ENCODE measurements at places on chromosomes 6 and 20.

DNA sequence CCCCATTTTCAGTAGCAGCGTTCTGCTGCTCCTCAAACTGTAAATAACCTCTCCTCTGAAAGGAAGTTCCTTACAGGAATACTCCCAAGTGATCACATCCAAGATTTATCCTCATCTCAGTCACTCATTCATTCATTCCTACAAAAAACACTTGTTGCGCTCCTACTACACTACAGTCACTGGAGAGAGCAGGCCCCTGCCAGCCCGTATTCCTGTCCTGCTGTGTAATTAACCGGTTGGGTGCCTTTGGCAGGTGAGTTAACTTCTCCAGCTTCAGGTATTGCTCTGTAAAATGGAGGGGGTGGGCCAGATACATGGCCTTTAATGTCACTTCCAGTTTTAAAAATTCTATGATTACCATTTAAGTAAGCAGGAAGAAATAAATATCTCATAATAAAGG lies 15.0 kb upstream of the ZBTB24 start:
- DNase-seq = no peak

- DNase-seq = peak; percentile 50
Observed at GRCh38 chr20:62143957-62144825, 622 bp downstream of the SS18L1 start.

DNA sequence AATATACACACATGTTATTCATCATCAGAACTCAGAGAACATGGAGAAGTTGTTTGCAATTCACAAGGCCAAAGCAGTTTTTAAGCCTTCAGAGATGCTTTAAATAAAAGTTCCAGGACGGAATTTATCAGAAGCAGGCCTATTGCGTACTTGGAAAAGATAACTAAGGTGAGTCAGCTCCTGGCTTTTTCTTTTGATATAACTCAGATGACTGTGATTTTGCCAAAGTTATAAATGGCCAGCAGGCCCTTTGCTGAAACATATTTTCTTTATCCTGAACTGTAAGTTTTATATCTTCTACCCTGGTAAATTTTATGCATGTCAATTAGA lies 55.0 kb upstream of the PLCB1 start:
- no peak for DNase-seq

DNA sequence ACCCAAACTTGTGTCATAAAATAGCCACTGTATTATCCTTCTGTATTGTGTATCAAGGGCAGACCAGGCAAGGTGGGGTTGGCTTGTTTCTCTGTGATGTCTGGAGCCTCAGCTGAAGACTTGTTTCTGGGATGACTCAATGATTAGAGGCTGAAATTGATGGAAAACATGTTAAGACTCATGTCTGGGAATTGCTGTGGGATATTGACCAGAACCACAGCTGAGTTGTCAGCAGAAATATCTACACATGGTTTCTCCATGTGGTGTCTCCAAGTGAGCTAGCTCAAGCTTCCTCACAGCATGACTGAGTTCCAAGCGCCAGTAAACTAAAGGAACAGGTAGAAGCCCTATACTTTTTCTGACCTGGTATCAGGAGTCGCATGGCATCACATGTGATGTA lies 128.5 kb upstream of the SYNDIG1 start:
- DNase-seq = no peak

GRCh38 chr6:25694366-25694765 lies 42.4 kb downstream of the SCGN start:
- DNase-seq = no peak

- DNase-seq = no peak
Observed at GRCh38 chr20:56463428-56463827, 5.0 kb upstream of the RTF2 start.

DNA sequence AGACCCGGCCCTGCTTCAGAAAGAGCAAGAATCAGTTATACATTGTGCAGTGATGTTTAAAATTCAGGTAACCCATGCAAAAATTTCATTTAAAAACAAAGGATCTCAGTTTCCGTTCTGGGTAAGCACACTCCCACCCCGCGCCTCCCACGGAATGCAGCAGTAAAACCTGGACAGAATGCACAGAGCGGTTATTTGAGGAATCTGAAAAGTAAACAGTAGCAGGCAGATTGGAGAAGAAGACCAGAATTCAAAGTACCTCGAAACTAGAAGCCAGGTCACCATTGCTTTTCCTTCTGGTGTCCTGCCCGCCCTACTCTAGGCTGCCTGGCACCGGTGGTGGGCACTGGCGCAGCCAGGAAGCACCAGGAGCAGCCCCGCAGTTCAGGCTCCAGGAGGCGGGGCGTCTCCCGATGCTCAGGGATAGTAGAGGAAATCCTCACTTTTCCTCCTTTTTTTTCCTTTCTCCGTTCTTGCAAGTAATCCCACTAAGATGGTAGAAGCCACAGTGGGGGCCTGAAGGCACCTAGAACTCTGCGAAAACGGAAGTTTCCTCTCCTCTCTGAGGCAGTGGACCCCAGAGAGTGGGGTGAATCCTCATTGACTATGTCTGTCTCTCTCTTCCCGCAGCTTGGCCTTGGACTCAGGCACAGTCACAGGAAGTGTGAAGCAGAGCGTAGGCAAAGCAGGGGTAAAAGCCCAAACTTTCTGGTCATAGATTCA lies 28.3 kb downstream of the METTL24 start:
- DNase-seq = no peak

- peak; percentile 75 for DNase-seq
Observed at GRCh38 chr6:138105880-138106664, 1.1 kb downstream of the PERP start.

DNA sequence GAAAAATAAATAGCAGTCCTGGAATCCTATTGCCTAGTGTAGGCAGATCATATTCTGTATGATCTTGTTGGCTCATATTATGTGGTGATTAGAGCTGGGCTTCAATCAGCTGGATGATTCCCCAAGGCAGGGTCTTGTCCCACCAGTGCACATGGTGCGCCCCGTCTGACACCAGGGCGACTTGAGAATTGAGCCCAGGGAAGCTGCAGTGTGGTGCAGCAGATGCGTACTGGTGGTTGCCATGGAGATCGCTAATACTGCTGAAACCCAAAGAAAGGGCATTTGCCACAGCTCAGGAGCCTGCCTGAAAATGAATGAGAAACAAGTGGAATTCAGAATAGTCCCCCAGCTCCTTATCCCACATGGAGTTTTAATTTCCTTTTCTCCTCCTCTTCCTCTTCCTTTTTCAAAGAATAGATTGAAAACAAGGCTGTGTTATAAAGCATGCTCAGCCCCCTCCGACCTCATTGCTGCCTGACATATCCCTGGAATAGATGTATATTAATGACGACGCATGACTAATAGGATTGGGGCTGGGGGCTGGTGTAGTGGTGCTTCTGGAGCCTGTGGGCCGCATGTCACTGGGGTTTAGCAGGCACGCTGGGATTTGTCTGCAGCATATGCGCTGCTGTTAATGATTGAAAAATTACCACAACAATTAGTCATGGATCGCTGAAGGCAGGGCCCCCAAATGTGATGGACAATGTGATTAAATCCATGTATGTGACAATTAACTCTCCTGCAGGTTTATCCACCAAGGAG lies 210.5 kb downstream of the FARS2 start:
- DNase-seq = peak; percentile 35

GRCh38 chr20:19756761-19757486 lies 1.1 kb upstream of the RIN2 start:
- no peak for DNase-seq

GRCh38 chr20:1840817-1841553 lies 54.2 kb upstream of the SIRPA start:
- peak; percentile 59 for DNase-seq

DNA sequence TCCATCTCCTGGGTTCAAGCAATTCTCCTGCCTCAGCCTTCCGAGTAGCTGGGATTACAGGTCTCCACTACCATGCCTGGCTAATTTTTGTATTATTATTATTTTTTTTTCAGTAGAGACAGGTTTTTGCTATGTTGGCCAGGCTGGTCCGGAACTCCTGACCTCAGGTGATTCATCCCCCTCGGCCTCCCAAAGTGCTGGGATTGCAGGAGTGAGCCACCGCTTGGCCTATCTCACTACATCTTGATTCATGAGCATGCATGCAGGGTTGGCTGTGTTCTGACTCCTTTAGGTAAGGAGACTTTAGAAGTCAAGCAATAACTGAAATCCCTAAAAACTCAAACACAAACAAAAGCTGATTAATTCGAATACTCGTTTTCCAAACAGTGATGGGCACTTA lies 80.9 kb downstream of the GJA1 start:
- DNase-seq = no peak

GRCh38 chr6:109050012-109050411 lies 44.6 kb downstream of the SESN1 start:
- no peak for DNase-seq

DNA sequence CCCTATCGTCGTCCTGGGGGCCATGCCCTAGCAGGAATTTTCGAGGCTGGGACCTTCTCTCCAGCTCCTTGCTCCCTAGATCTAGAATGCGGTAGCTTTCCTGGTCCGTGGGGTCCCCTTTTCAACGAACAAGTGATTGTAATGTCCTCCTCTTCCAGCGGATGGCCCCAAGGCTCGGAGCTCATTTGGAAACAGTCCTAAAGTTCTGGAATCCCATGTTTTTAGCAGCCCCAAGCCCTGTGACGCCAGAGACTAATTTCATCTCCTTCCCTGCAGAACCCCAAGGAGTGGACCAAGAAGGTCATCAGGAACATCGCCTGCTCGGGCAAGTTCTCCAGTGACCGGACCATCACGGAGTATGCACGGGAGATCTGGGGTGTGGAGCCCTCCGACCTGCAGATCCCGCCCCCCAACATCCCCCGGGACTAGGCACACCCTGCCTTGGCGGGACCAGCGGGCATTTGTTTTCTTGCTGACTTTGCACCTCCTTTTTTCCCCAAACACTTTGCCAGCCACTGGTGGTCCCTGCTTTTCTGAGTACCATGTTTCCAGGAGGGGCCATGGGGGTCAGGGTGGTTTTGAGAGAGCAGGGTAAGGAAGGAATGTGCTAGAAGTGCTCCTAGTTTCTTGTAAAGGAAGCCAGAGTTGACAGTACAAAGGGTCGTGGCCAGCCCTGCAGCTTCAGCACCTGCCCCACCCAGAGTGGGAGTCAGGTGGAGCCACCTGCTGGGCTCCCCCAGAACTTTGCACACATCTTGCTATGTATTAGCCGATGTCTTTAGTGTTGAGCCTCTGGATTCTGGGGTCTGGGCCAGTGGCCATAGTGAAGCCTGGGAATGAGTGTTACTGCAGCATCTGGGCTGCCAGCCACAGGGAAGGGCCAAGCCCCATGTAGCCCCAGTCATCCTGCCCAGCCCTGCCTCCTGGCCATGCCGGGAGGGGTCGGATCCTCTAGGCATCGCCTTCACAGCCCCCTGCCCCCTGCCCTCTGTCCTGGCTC lies 48.5 kb downstream of the PYGB start:
- peak; percentile 25 for DNase-seq

GRCh38 chr6:83911278-83911677 lies 51.8 kb downstream of the CYB5R4 start:
- DNase-seq = no peak

- no peak for DNase-seq
Observed at GRCh38 chr6:16625291-16626265, 135.7 kb downstream of the ATXN1 start.

- DNase-seq = no peak
Observed at GRCh38 chr6:28206527-28206926, 18.5 kb upstream of the ZSCAN9 start.

All from ELF-1 (cell line).